Bone marrow (tissue), 2 donors: ENCODE measurements at places on chromosomes 13 and 19.

GRCh38 chr19:42350417-42350816, 25.0 kb downstream of the MEGF8 start:
- no peak for DNase-seq

GRCh38 chr19:50505856-50506611, 5.0 kb downstream of the JOSD2 start:
- DNase-seq, result no peak

- no peak for DNase-seq
Measured at GRCh38 chr13:104616990-104617389, 1550.8 kb upstream of the SLC10A2 start.

DNA sequence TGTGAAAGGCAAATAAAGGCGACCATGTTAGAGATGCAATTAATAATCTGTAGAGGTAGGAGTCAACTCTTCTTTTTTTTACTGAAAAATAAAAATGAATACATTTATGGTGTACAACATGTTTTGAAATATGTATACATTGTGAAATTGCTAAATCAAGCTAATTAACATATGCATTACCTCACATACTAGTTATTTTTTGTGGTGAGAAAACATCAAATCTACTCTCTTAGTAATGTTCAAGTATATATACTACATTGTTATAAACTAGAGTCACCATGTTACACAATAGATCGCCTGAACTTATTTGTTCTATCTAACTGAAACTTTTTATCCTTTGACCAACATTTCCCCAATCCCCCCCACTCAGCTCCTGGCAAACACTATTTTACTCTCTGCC, 143.2 kb downstream of the POU4F1 start:
- DNase-seq, result no peak

DNA sequence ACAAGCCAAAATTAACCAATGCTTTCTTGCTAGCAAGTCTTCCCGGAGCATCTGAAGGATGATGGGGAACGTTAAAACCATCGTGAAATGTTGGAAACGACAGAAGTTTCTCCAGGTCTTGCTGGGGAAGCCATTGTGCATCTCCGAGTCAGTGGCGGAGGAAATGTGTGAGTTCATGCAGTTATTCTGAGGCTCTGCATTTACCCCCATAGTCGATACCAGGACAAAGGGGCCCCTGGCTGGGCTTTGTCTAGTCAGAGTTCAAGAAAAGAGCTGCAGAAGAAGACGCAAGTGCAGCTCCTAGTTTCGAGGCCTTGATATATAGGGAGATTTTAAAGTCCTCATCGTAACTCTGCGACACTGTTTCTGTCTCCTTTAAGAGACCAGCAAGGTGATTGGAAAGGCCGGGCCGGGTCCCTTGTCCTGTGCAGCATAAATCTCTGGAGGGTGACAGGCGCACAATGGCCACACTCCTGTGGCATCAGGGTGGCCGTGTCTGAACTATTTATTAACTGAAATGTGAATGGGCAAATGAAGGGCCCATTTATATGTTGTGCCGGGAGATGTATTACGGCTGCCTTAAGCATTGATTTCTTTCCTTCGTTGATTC, 172.0 kb downstream of the TEX29 start:
- DNase-seq, result no peak

DNA sequence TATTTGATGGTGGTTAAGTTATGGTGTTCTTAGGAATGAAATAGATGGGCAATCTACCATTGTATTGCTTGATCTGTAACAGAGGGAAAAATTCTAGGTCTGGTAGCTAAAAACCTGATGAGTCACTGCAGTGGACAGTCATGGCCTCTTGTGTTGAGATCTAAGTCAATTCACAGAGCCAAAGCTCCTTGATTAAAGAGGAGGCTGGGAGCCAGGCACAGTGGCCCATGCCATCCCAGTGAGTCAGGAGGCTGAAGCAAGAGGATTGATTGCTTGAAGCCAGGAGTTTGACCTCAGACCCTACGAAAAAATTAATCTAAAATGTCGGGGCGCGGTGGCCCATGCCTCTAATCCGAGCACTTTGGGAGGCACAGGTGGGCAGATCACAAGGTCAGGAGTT, 67.1 kb upstream of the KPNA3 start:
- no peak for DNase-seq

DNA sequence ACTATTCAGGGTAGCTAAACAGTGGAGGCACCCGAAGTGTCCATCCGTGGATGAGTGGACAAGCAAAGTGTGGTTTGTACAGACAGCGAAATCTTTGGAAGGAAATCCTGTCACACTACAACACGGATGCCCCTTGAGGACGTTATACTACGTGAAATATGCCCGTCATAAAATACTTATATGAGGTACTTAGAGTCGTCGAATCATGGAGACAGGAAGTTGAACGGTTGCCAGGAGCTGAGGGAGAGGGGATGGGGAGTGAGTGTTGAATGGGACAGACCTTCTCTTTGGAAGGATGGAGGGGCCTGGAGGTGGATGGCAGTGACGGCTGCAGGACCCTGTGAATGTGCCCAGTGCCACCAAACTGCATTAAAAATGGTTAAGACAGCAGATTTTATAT, 11.6 kb downstream of the ATP4B start:
- DNase-seq, result no peak

DNA sequence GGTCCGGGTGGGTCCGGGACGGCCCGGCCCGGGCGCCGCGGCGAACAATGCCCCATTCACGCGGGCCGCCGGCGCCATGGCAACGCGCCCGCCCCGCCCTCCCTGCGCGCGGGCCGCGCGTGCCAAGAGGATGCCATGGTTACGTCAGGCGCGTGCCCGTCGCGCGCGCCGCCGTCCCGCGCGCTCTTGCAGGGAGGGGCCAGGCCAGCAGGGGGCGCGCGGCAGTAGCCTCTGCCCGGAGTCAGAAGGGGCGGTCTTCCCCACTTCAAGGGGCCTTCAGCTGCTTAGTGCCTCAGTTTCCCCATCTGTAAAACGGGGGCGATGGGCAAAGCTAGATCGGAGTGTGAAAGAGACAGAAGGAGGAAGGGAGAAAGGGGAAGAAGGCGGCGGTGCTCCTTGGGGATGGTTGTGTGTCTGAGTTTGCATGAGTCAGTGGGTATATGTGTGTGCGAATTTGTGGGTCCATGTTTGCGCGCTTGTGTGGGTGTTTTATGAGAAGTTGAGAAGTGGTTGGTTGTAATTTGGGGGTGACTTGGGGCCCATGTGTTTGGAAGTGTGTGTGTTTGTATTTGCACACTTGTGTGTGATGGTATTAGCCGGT, 11.6 kb upstream of the NFIX start:
- DNase-seq, result peak; percentile 69

- DNase-seq, result no peak
Measured at GRCh38 chr19:13190781-13191540, 40.8 kb downstream of the IER2 start.

DNA sequence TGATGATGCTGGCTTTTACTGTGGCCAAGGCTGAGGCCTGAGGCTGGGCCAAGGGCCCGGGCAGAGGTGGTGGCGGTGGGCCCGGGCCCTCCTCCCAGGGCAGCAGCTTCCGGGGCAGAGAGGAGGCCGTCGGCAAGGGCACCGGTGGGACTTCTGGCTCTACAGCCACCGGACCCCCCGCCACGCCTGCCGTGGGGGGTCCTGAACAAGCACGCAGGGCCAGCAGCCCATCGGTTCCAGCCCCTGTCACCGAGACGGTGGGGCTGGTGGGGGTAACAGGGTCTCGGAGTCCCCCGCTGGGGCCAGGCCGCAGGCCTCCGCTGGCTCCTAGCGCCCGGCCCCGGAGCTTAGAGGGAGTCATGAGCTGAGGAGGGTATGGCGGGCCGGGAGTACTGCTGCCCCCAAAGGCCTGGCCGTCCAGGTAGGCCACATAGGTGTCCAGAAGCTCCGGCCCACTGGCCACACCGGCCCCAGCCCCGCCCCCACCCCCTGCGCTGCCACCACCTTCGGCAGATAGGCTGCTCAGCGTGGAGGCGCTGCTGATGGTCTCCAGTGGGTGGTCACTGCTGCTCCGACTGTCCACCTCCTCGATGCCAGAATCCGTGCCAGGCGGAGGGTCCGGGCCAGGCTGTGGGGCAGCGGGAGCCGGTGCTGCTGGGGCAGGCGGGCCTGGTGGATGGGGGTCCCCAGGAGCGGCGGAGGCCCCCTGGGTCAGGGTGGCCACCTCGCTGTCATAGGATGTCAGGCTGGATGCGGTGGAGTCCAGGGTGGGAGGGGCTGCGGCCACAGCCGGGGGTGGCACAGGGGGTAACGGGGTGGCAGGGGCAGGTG, 17.3 kb downstream of the C19orf81 start:
- no peak for DNase-seq
